ENCODE measurements at places on chromosomes 3 and 15.

DNA sequence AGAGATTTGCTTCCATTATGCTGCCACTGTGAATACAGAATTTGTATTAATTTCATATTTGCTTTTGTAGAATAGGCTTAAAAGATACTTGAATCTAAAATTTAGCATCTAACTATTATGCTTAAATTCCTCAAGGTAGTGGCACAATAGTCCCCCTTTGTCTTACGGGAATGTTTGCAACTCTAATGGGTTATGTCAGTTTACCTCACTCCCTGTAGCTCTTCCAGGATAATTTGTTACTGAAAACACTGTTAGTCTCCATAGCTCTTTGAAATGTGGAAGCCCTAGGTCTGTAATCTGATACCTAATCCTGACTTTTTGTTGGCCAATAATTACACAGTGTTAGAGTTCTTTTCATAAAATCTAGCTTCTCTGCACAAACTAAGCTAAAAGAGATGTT, 433.4 kb downstream of the PYDC2 start:
- DNase-seq = no peak

DNA sequence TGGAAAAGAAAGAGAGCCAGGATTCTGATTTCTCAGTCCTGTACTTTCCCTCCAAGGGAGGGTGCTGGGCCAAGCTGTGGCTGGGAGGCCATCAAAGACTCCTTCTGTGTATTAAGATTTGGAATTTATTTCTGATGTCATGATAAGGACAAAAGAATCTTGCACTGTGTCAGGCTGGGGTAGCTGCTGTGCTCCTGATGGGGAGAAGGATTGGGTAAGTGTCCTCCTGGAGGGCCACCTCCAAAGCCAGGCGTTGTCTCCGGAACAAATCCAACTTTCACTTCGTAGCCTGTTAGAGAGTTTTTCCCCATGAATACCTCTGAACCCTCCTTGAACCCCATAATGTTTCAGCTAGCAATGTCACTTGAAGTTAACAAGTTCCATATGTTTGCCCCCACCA, 29.9 kb downstream of the CLDN11 start:
- no peak for DNase-seq

GRCh38 chr15:48086576-48086975, 34.2 kb upstream of the SLC24A5 start:
- no peak for DNase-seq

GRCh38 chr3:75049533-75049932, 435.1 kb upstream of the CNTN3 start:
- DNase-seq = no peak

DNA sequence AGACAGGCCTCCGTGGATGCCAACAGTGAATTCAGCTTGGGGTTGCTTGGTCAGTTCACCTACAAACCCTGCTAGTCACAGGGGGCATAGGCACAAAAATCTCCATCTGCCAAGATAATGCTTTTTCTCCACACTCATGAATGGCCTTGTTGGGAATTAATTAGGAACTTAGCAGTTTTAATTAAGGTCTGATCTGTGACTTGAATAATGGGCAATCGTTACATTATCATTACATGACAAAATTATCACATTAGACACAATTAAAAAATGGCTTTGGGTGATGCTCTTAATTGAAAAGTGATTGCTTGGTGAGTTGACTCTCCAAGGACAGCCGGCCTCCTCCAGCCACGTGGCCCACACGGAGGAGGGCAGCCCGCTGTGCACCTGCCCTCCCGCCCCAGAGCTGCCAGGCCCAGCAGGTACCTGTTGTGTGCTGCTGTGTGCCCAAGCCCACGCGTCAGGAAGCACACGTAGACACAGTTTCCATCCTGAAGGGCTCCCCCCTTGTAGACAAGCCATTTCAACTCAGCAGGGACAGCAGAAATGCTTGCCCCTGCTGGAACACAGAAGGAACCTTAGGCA, 274.2 kb downstream of the OCA2 start:
- DNase-seq = no peak

- DNase-seq = no peak
Observed at GRCh38 chr15:37199545-37199944, 99.2 kb upstream of the MEIS2 start.

DNA sequence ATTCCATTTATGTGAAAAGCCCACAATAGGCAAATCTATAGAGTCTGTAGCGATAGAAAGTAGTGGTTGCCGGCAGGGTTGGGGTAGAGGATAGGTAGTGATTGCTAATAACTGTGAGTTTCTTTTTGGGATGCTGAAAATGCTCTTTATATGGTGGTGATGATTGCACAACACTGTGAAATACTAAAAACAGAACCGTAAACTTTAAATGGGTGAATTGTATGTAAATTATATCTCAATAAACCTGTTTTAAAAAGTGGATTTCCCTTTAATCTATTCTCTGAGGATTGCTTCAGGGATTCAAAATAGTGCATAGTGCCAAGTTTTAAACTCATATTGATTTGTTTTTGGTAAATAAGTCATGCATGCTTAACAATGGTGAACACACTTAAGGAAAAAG, 140.2 kb downstream of the LPP start:
- DNase-seq = no peak

DNA sequence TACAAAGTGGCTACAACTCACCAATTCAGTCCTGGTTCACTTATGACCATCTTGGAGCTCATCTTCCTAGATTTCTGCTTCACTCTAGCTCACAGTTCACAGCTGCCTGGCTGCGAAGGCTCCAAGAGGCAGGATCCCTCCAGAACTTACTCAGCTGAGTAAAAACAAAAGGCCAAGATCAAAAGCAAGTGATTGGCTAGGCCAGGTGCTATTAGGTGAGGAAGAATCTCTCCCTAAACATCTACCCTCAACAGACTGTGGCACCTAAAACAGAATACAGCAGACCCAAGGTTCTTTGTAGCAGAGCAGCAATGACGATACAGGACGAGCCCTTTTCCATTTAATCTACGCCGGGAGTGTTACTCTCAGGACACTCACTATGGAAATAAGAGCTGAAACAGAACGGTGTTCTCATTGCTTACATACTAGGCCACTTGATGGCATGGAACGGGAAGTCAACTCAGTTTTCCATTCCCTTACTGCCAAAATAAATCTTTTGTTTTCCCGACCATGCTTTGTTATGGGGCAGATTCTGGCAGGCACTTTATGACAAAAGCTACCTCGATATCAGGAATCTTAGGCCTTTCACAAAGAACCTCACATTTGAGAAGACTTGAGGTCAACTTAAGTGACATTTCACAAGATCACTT, 901 bp downstream of the ICE2 start:
- DNase-seq = no peak

- no peak for DNase-seq
Observed at GRCh38 chr3:117939425-117940027, 1095.1 kb downstream of the IGSF11 start.

- no peak for DNase-seq
Observed at GRCh38 chr15:90987561-90988141, 6.7 kb downstream of the PRC1 start.

DNA sequence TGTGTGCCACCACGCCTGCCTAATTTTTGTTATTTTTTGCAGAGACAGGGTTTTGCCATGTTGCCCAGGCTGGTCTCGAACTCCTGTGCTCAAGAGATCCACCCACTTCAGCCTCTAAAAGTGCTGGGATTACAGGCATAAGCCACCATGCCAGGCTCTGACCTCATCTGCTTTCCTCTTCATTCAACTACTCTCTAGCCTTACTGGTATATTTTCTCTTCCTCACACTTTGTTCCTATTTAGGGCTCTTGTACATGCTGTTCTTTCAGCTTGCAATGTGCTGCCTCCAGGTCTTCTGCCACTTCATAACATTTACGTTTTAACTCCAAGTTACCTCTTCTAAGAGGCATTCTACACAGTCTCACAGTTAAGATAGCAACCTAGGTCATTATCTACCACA, 34.9 kb downstream of the PIK3CB start:
- no peak for DNase-seq

- DNase-seq = no peak
Observed at GRCh38 chr15:25777037-25777436, 86.1 kb downstream of the ATP10A start.

DNA sequence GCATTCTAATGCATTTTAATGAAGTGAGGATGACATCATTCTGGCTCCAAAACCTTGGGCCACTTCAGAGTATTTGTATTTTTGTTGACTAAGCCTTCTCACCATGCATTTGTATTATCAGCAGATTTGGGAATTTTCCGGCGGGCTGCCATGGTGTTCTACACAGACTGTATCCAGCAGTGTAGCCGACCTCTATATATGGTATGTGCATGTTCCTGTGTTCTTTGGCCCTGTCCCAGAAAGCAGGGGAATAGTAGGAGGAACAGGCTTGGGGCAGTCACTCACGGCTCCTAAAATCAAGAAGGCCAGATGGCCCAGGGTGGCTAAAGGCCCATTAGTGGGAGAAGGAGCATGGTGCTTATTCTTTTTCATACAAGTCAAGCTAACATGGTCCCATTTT, 80.5 kb downstream of the USF3 start:
- DNase-seq = no peak

DNA sequence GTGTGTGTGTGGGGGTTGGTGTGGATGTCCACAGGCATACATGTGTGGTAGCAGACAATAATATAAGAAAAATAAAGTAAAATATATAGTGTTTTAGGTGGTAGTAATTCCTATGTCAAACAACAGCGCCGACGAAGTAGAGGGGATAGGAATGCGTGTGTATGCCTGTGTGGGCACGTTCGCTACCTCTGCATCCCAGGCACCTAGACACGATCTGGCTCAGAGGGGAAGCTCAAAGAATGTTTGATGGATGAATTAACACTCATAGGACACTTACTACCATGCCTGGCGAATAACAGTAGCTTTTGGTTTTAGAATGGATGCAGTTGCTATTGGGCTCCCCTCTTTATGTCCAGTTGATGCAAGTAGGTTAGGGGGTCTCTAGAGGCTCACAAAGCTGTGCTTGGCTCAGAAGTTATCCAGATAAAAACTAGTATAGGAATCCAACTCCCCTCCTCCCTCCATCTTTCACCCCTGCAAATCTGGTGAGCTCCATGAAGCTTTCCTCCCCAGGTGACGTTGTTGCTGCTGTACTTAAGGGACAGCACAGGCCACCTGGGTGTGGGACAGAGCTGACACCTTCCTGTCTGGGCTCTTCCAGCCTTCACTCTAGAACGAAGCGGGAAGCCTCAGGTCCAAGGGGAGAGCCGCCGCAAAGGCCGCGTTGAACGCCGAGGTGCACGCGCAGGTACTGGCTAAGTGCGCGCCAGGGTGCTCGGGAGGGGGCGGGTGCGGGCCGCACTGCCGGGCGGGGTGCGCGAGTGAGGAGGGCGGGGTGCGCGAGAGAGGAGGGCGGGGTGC, 192.6 kb upstream of the LYSMD4 start:
- peak; percentile 71 for DNase-seq

GRCh38 chr3:196042673-196043072, 39.2 kb downstream of the TFRC start:
- no peak for DNase-seq

DNA sequence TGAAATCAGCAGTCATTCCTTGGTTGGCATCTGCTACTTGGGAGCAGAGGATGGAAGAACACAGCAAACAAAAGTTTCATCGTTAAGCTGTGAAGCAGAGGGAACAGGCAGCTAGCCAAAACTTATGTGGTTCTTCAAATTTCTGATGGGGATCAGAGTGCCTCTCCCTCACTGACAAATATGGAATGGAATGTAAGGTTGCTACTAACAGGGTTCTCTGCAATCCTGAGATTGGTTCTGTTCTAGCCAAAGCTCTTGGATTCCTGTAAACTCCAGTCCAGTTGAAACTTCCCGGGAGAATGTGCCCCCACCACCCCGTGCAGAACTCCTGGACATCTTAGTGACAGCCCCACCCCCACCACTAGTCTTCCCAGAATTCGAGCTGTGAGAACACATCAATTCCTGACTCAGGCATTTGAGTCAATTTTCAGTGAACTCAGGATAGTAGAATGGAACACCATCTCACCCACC, 55.9 kb upstream of the PHLDB2 start:
- no peak for DNase-seq

All from stimulated activated CD4-positive, alpha-beta T cell treated with anti-CD3 and anti-CD28 coated beads, Interleukin-2, amount 100 ng/mL, for 24 hours (primary cell).